Dermis blood vessel endothelial cell (primary cell): ENCODE measurements at places on chromosomes 4 and X.

GRCh38 chr4:646460-646859 lies 21.1 kb downstream of the PDE6B start:
- DNase-seq: no peak

- peak; percentile 54 for DNase-seq
Measured at GRCh38 chr4:128358231-128358912, 70.8 kb upstream of the PGRMC2 start.

GRCh38 chr4:4423706-4424498 lies 37.0 kb downstream of the NSG1 start:
- DNase-seq: no peak

GRCh38 chr4:126559961-126560360 lies 1072.8 kb upstream of the INTU start:
- no peak for DNase-seq

GRCh38 chr4:122632396-122633143 lies 11.7 kb upstream of the IL21 start:
- DNase-seq: no peak

GRCh38 chr4:75745161-75745560 lies 20.8 kb downstream of the USO1 start:
- peak; percentile 68 for DNase-seq

DNA sequence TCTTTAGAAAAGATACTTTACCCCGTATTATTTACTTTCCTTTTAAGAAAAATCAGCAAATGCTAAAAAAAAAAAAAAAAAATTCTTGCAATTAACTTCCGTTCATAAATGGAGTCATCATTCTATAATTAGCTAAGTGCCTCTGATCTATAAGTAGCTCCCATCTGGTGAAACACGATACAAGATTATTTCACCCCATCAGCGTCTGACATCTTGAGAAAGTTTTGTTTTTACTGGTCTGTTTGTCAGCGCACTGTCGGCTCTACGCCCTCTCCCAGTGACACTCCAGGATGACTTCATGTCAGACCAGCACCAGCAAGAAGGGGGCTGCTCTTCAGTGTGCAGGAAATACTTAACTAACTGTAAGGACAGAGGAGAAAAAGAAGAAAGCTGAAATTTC lies 108.3 kb downstream of the AFAP1 start:
- peak; percentile 67 for DNase-seq

- peak; percentile 83 for DNase-seq
Measured at GRCh38 chrX:103398421-103398864, 22.1 kb downstream of the BEX3 start.

DNA sequence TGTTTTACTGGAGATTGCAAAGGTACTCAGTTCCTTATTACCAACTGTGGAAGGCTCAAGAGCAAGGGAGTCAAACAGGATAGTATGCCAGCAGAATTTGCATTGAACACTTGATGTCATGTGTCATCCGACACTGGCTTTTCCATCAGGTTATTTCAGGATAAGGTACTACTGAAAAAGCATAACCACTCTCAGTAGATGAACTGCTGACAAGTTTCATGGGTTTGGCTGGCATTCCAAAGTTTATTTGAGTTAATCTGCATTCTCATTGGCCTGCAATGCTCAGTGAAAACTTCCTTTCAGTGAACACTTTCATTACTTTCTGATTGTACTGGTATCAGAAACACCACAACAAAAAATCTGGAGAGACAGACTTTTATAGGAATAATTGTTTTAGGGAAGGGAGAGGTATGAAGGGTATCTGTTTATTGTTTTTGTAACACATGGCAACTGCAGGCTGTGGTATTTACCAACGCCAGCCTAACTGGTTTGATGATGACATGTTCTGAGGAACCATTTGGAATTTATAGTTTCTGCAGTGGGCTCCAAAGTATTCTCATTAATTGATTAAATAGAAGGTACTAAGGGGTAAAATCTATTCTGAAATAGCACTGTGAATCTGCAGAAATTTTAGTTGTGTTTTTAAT lies 345.7 kb upstream of the NR3C2 start:
- no peak for DNase-seq

GRCh38 chr4:102405821-102406401 lies 60.6 kb upstream of the SLC39A8 start:
- DNase-seq: no peak

DNA sequence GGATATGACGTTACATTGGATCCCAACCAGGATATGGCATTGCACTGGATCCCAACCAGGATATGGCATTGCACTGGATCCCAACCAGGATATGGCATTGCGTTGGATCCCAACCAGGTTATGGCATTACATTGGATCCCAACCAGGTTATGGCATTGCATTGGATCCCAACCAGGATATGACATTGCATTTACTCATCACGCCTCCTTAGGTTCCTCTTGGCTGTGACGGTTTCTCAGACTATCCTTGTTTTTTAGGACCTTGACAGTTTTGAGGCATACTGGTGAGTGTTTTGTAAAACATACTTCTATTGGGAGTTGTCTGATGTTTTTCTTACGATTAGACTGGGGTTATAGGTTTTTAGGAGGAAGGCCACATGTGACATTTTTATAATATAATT lies 5.4 kb upstream of the ACSL1 start:
- no peak for DNase-seq

DNA sequence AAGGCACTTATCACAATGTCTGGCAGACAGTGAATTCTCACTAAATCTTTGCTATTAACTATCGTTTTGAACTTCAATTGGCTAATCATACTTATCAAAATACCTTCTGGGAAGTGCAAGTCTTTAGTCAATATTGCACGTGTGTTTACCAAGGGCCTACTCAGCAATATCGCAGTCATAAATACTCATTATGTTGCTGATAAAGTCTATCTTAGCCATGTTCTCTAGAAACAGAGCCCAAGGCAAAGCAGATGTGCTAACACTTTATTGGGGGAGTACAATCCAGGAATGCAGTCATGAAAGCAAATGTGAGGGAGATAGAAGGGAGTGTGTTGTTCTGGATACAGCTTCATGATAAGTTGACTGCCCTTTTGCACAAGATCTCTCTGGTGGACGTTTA lies 90.5 kb downstream of the FBXO8 start:
- no peak for DNase-seq

DNA sequence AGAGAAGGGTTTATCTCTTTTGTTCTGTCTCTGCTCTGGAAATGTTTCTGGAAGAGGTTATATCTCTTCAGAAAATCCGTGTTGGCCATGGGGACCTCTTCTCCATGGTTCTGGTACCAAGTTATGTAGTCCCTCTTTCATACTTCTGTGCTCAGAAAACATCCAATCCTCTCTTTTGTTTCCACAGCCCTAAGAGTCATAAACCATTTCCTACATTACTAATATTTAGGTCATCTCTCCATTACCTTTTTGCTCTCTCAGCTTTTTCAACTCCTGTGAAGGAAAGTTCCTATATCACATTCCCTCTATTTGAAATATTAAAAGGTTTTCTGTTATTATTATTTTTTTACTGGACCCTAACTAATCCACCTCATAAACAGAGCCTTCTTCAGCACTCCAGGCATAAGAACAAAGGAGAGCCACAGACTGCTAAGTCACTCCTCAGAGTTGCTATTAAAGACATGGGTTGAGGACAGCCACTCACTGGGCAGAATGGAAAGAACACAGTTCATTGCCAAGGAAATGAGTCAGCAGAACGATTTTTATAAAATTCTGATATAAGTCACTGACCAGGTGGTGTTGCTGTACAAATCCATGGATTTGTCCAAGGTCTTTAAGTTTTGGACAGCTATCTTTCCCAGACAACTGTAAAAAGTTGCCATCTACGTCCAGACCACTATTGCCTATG lies 122.4 kb upstream of the NPY2R start:
- peak; percentile 20 for DNase-seq

GRCh38 chr4:20490734-20491133 lies 209.5 kb upstream of the PACRGL start:
- no peak for DNase-seq

GRCh38 chrX:131703646-131704045 lies 159.8 kb downstream of the OR13H1 start:
- DNase-seq: no peak

DNA sequence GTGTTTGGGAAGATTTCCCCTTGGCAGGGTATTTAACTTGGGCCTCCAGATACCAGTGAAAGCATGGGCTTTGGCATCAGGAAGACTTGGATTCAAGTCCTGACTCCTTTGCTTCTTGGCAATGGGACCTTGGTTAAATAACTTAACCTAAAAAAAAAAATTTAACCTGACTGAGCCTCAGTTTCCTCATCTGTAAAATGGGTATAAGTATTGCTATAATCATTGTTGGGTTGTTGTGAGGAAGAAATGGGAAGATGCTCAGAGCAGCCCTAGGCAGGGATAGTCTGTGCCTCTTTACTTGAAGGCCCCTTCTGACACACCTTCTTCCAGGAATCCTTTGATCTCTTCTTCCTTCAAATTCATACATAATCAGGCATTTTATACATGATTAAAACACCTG lies 70.3 kb downstream of the ZCCHC12 start:
- no peak for DNase-seq

DNA sequence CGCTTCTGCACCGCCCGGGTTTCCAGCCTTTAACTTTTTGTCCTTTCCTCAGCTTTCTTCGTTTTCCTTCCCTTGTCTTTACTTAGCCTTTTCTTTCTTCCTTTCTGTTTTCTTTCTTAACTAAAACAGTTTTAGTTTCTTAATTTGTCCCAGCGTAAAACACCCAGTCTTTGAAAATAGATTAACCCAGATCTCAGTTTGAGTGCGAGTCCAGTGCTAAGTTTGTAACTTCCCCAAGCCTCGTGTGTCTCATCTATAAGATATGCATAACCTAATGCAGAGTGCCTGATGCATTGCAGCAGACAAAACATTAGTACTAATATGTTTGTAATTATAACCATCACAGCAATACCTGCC lies 460 bp upstream of the GEMIN8 start:
- DNase-seq: peak; percentile 24

- DNase-seq: peak; percentile 76
Measured at GRCh38 chr4:77240469-77241066, 83.6 kb downstream of the CCNG2 start.

DNA sequence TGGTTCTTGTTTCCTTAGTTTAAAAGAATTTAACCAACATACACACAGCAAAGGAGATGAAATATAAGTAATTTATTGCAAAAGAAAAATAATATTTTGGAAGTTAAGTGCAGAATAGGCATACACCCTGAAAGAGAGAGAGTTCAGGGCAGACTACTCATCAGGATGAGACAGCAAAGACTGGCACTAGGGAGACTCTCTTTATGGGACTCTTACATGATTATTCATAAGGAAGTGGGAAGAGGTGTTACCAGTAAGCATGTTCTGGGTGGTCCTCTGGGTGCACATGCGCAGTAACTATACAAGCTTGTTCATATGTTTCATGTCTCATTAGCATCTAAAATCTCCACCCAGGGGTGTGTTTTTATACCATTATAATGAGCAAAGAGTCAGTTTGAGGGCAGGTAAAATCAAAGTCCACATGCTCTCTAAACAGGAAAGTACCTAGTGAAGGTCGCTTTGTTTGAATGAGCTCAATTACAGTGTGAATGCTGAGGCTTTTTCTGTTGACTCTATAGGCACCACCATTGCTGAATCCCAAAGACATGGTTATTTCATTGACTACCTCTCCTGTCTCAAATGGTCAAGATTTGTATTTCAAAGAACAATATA lies 38.2 kb upstream of the PRDM5 start:
- no peak for DNase-seq
